Globus pallidus (tissue), 1 donor: ENCODE measurements at places on chromosomes 4 and X.

- DNase-seq: no peak
These were observed 68.0 kb upstream of the TLR2 start for GRCh38 chr4:153616006-153616555.

- no peak for DNase-seq
These were observed 67.7 kb upstream of the SPANXN2 start for GRCh38 chrX:143788265-143788664.

GRCh38 chrX:37627602-37628001 lies 56.1 kb downstream of the LANCL3 start:
- DNase-seq: no peak

GRCh38 chr4:131499141-131499873 lies 1649.8 kb upstream of the PCDH10 start:
- DNase-seq: no peak

GRCh38 chr4:83486457-83487129 lies 1.7 kb upstream of the ABRAXAS1 start:
- DNase-seq: no peak

- no peak for DNase-seq
These were observed 34.9 kb downstream of the MMRN1 start for GRCh38 chr4:89929425-89930159.

GRCh38 chr4:102809691-102810090 lies 17.7 kb downstream of the UBE2D3 start:
- DNase-seq: no peak

GRCh38 chr4:69531251-69531650 lies 35.5 kb upstream of the UGT2B4 start:
- DNase-seq: no peak

- DNase-seq: no peak
These were observed 155.9 kb downstream of the STIM2 start for GRCh38 chr4:27016551-27016950.
